ENCODE measurements at places on chromosomes 4 and X. TPM values are rescaled to one million over a fixed set of nuclear protein-coding genes. Genes with fewer than 3 reads are reported as not detected.
A peak's percentile ranks its signal among the peaks of the same experiment; 100 is the strongest.

Gene SORCS2
- 0.37 TPM for total RNA-seq

DNA sequence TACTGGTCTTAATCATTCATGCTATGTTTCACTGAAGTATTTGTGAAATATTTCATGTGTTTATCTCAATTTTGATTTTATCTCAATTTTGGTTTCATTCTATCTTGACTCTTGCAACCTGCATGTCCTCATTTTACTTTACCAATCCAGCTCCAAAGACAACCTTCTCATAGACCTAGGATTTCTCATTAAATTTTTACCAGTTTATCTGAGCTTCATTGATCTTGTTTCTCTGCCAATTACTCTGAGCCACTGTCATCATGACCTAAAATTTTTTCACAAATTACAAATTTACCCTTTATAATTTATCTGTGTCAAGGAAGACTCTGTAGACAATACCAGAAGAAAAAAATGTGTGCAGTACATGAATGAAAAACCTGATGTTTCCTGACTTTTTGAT is 18.6 kb upstream of the UGT2B17 start:
- no peaks in the 10 kb centered on the region for H3K36me3 ChIP-seq
- no peaks in the 10 kb centered on the region for H3K27me3 ChIP-seq
- no peak overlapping the region for H3K4me3 ChIP-seq
- no peak overlapping the region for H3K27ac ChIP-seq

Gene LARP7
- 39.5 TPM for total RNA-seq

- peaks cover 92% of the 10 kb centered on the region for H3K4me1 ChIP-seq
- no peaks in the 10 kb centered on the region for H3K27me3 ChIP-seq
- H3K36me3 ChIP-seq, result no peaks in the 10 kb centered on the region
- peak; percentile 91 for DNase-seq
Observed at GRCh38 chr4:101039367-101039766, 308.0 kb downstream of the PPP3CA start.

Gene SLC34A2
- total RNA-seq, result 2.2 TPM

Gene SMIM31
- not detected for total RNA-seq

DNA sequence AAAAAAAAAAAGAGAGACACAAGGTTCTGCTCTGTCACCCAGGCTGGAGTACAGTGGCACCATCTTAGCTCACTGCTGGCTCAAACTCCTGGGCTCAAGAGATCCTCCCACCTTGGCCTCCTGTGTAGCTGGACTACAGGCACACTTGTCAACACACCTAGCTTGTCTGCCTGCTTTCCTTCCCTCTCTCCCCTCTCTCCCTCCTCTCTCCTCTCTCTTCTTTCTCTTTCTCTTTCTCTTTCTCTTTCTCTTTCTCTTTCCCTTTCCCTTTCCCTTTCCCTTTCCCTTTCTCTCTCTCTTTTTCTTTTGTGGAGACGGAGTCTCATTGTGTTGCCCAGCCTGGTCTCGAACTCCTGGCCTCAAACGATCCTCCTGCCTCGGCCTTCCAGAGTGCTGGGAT is 132.1 kb downstream of the DIPK2B start:
- H3K4me1 ChIP-seq, result no peaks in the 10 kb centered on the region
- H3K36me3 ChIP-seq, result no peaks in the 10 kb centered on the region
- no peak for DNase-seq
- H3K27me3 ChIP-seq, result no peaks in the 10 kb centered on the region
- H3K4me3 ChIP-seq, result no peak overlapping the region

Gene PRAF2
- 18.8 TPM for total RNA-seq

- no peaks in the 10 kb centered on the region for H3K36me3 ChIP-seq
- H3K27ac ChIP-seq, result no peak overlapping the region
- no peak overlapping the region for H3K4me3 ChIP-seq
- H3K4me1 ChIP-seq, result no peaks in the 10 kb centered on the region
- peaks cover 12% of the 10 kb centered on the region for H3K27me3 ChIP-seq
Observed at GRCh38 chr4:17283832-17284231, 228.1 kb downstream of the QDPR start.

Gene NUDT11
- not detected for total RNA-seq

Measured in HCT116 (cell line).